ENCODE measurements at places on chromosomes 4 and X. TPM values are rescaled to one million over a fixed set of nuclear protein-coding genes. Genes with fewer than 3 reads are reported as not detected.

The PDZD4 gene
- 52.5 TPM for total RNA-seq

DNA sequence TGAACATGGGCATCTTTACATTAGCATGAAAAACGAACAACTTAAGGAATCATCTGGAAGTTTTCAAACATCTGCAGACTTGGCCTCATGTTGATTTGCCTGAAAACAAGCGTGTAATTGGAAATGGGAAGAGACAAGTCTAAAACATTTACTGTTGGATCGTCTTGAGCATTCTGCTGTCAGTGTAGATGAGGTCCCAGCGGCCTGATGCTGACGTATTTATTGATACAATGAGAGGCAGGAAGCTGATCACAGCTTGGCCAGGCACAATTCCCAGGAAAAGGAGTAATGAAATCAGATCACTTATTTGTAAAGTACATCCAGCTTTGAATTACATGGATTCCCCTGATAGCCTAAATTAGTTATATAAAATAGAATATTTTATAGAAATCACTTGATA, 210.6 kb downstream of the CLCN4 start:
- DNase-seq: no peak

DNA sequence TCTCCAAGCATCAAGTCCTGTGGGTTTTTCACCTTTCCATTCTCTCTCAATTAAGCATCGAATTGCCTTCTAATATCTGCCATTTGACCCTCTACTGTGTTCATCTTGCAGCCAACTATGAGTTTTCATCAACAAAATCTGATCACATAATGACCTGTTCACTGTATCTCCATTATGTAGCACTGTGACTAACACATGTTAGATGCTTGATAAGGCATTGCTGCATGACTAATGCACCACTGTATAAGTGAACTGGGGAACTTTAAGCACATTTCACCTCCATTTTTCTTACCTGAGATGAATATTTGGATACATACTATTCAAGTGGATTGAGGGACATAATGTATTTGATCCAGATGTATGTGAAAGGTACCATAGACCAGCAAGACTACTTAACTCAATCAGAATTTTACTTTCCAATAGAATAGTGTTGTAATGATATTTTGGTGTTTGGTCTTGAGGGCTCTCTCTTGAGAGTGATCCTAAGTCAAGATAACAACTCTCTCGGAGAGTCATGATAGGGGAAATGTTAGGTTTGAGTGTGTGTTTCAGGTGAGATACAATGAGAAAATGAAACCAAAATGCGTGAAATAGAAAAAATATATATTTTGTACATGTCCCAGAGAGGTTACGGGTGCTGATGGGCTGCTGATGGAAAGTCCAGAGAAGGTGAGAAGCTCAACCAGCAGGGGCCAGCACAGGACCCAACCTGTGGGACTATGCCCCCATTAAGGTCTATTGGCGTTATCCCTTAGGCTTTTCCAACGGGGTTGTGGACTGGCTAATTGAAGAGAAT, 60.2 kb upstream of the HS3ST1 start:
- DNase-seq: no peak

DNA sequence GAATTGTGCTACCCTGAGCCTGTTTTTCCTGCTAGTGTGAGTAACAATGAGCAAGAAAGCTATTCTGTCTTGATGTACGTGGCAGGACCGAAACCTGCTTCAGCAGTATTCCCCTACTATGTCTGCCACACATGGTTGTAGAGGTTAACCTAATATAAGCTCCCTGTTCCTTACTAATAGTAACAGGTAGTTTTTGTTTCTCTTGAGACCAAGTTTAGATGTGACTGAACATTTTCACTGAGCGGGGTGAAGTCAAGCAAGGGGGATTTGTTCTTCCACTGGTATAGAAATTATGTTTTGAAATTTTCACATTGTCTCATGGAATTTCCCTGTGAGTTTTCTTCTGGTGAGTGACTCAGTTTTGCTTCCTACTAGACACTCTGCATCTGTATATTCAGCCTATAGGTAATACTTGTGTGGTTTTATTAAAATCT, 37.3 kb downstream of the RRAGB start:
- DNase-seq: no peak

GRCh38 chr4:101345596-101346350, 1.6 kb downstream of the PPP3CA start:
- DNase-seq: peak; percentile 13

DNA sequence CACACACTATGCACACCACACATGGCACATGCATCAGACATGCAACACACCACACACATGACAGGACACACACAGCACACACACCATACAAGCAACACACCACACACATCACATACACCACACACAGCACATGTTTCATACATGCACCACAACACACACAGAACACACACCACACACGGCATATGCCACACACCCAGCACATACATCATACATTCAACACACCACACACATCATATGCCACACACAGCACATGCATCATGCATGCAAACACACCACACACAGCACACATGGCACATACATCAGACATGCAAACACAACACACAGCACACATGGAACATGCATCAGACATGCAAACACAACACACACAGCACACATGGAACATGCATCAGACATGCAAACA, 80.7 kb upstream of the LRPAP1 start:
- no peak for DNase-seq

DNA sequence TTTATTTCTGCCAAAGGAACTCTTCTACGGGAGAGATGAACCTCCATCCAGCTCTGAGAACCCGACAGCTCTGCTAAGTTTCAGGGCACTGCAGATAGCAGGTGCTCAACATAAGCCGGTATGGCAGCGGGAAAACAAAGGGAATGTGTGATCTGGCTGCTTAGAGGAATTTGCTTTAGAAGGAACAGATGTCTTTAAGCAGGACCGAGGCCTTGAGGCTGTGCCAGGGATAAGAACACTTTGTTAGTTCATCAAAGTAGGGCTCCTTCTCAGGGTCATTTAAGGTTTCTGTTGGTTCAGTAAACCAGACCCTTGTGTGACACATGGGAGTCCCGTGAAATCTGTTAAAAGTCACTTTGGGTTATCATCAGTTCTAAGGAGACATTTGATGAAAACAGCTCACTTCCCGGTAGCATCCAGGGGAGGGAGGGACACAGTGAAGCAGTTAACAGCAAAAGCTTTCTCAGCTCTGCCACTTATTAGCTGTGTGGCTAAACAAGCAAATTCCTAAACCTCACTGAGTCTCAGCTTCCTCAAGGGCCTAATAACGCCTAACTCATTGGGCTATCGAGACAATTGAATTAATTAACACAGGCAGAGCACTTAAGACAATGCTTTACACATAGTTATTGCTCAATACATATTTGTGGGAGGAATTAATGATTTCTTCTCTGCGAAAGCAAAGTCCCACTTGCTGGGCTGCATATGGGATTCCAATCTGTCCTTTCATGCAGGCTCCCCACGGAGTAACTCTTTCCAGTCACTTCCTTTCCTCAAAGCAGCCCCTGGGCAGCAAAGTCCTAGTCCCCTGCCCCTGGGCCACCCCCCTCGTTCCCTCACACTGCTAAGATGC, 2.9 kb upstream of the FTSJ1 start:
- DNase-seq: no peak

- DNase-seq: no peak
These were observed 13.0 kb upstream of the PLAC1 start for GRCh38 chrX:134671294-134671693.

GRCh38 chr4:18100657-18101056, 79.1 kb upstream of the LCORL start:
- DNase-seq: no peak

DNA sequence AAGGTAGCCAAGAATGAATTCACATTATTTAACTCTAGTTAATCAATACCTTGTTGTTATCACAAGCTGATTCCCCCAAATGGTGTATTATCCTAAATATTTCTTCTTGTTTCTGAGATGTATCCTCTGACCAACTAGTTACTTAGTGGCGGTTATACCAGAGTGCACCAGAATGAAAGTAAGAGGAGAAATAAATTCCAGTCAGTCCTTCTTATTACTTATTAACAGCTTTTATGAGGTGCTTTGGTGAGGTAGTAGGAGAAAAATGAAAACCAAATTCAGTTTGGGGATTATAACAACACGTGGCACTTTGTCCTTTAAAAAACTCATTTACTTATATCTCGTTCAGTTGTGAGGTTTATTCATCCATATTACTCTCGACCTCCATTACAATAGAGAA, 101.9 kb downstream of the AMMECR1 start:
- DNase-seq: no peak

GRCh38 chr4:25370242-25370641, 6.8 kb upstream of the ANAPC4 start:
- DNase-seq: no peak

All from neural crest cell (in vitro differentiated cells).